ENCODE measurements at places on chromosomes 4 and X.

- DNase-seq = no peak
Observed at GRCh38 chr4:87209696-87210095, 10.7 kb downstream of the KLHL8 start.

DNA sequence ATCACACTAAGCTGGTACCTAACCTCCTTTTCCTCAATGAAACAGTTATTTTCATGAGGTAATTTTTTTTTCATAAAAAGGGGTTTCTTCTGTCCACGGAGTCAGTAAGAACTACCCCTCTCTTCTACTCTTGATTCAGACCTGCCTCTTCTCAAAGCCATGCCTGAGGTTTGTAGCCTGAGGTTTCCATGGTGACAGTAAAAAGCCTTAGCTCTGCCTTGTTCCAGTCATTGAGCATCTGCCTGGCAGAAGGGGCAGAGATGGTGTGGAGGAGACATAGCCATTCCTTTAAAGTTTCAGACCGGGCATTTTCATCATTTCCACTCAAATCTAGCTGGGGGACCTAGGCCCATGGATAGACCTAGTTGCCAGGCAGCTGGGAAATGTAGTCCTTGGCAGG is 135.5 kb downstream of the REPS2 start:
- peak; percentile 14 for DNase-seq

- DNase-seq = no peak
Observed at GRCh38 chrX:130741151-130741550, 161.9 kb downstream of the ENOX2 start.

GRCh38 chr4:138070816-138071215 is 171.3 kb downstream of the SLC7A11 start:
- DNase-seq = no peak

DNA sequence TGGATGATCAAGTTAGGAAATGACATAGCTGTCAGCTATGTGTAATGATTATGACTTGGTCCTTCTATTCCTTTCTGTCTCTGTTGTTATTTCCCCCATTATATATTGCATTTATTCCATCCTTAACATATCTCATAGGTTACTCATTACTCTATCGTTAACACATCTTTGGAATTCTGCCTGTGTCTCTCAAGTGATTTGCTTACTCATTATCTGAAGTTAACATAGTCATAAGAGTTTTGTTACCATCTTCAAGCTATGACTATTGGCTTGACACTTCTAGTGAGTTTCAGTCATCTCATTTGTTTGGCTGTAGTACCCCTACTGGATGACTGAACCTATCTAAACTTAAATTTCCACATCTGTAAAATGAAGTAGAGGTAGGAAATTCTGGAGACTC is 286.1 kb upstream of the PPP1R2C start:
- DNase-seq = no peak

GRCh38 chr4:149265645-149266044 is 550.0 kb downstream of the IQCM start:
- no peak for DNase-seq

- no peak for DNase-seq
Observed at GRCh38 chr4:152103181-152103901, 342.5 kb upstream of the GATB start.

DNA sequence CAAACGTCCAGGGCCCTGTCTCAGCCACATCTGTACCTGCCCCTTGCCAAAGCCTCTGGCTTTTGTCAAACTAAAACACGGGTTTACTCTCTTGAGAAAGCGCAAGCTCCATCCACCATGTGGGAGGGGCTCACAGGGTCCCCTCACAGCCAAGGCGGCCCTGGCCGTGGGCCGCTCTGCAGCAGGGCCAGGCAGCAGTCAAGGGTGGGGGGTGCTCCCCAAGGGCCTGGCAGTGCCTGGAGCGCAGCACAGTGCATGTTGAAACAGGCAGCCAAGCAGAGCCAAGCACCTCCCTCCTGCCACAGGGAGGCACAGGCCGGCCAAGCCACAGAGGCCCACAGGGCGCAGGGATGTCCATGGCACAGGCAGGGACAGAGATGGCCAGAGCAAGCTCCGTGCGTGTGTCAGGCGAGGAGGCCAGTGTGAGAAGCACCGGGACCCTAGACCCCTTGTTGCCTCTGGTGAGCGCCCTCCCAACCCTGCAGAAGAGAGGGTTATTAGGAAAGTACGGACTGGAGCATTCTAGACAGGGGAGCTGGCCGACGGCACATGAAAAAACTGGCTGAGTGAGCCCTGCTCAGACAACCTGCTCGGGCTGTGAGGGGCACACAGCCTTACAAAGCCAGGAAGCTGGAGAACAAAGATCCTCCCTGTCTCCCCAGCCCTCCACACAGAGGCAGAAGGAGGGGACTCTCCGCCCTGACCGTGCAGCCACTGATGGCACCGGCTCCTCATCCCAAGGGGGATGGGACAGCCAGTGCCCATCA is 39.0 kb downstream of the FAM53A start:
- DNase-seq = peak; percentile 23

GRCh38 chrX:151871244-151871643 is 41.4 kb upstream of the MAGEA4 start:
- peak; percentile 95 for DNase-seq

DNA sequence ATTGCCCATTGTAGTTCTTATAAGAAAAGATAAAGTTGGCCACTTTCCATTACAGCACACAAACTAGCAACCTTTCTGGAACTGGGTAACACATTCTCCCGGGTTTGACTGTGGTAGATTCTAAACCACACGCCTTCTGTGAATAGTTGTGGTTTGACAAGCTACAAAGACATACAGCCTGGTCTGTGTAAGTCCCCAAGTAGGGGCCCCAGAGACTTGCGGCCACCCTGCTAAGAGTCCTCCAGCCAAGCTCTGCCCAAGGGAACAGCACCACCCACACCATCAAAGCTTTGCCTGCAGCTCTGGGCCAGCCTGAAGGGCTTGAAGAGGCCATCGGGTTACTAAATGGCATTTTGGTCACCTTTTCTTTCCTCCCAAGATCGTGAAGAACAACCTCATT is 203.4 kb downstream of the MAML3 start:
- peak; percentile 68 for DNase-seq

GRCh38 chr4:42638321-42638720 is 18.6 kb downstream of the ATP8A1 start:
- no peak for DNase-seq

DNA sequence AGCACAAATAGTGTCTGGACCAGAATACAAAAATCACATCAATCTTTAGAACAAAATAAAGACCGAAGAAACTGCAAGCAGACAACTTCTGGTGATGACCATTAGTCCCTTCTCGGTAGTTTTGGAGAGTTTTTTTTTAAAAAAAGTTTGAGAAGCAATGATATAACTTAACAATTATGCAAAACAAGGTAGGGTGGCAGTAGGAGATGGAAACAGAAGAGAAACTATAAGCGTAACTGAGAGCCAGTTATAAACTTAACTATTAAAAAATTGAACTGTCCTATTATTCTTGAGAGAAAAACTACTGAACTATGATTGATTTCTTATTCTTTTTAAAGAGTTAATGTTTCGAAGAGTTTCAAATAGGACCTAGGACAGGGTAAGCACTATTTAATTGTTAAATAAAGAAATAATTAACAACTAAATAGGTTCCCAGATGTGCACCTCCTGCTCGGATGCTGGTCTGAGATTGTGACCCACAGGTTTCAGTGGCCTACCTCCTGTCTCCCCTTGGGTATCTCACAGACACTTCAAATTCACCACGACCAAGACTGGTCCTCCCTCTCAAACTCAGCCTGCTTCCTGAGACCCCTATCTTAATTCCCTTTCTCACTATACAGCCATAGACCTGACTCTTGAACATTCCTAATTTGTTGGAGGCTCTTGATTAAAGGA is 81.3 kb downstream of the LEF1 start:
- DNase-seq = no peak

- DNase-seq = no peak
Observed at GRCh38 chr4:148044912-148045352, 313.0 kb downstream of the ARHGAP10 start.

DNA sequence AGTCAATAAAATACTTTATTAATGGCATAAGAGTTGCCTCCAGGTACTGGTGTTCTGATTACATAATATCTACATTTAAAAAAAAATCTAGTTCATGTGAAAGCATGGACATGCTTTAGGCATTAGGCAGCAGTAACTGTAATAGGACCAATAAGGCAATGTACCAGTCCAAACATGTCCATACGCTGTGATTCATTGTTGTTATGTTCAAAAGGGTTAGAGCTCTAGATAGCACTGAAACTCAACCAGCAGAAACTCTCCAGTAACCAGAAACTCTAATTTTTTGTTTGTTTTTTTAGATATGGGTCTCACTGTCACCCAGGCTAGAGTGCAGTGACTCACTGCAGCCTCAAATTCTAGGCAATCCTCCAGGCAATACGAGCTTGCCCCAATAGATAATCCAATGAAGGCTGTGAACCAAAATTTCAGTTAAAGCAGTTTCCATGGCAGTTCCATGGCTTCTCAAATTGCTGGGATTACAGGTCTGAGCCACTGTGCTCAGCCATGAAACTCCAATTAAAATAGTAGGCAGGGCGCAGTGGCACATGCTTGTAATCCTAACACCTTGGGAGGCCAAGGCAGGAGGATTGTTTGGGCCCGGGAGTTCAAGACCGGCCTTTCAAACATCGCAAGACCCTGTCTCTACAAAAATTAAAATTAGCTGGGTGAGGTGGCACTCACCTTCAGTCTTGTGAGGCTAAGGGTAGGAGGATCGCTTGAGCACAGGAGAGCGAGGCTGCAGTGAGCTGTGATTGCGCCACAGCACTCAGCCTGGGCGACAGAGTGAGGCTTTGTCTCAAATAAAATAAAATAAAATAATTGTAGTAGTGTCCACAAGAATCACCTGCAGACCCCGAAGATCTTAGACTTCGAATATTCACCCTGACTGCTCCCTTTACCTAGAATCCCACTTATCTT is 36.3 kb downstream of the MGARP start:
- DNase-seq = peak; percentile 99

DNA sequence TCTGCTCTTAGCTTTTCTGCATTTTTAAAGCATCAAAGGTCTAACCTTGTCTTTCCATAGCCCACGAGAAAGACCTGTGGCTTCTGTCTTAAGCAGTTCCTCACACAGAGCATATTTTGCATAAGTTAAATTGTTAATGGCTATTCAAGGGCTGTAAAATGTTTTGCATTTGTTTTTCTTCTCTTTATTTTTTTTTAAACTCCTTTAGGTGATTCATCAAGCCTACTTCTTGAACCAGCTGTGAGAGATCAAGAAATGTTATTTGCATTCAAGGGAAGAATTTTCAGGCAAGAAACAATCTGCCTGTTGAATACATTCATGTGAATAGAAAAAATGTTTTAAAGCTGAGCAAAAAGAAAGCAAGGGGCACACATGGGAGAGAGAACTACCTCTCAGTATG is 423.8 kb upstream of the FRG1 start:
- DNase-seq = no peak

GRCh38 chrX:69741721-69742120 is 125.8 kb downstream of the EDA start:
- no peak for DNase-seq

GRCh38 chrX:38166478-38167083 is 54.1 kb downstream of the SRPX start:
- DNase-seq = peak; percentile 23

- no peak for DNase-seq
Observed at GRCh38 chr4:147123146-147123545, 177.5 kb upstream of the TTC29 start.

GRCh38 chr4:89469930-89470375 is 162.4 kb upstream of the GPRIN3 start:
- peak; percentile 89 for DNase-seq

- peak; percentile 71 for DNase-seq
Observed at GRCh38 chr4:38030023-38030422, 69.8 kb downstream of the PTTG2 start.

DNA sequence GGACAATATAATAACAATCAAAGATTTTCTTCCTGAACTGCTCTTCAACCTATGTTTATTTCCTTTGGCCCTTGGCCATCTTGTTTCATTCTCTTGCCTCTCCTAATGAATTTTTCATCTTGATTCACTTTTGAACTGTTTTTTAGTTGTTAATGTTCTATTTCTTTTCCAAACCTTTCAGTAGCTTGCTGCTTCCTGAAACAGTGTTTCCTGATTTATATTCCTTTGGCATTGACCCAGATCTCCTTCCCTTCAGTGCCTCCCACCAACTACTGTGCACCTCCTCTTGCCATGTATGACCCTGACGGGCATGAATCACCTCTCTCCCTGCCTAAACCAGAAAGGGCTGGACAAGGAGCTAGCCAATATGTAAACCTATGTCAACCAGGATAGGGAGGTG is 25.6 kb upstream of the SPP1 start:
- peak; percentile 78 for DNase-seq

GRCh38 chr4:8905773-8906667 is 34.4 kb upstream of the HMX1 start:
- no peak for DNase-seq

GRCh38 chrX:45056428-45057145 is 144.1 kb downstream of the DIPK2B start:
- DNase-seq = peak; percentile 20

- DNase-seq = no peak
Observed at GRCh38 chr4:135927651-135928050, 1604.6 kb downstream of the PCDH18 start.

DNA sequence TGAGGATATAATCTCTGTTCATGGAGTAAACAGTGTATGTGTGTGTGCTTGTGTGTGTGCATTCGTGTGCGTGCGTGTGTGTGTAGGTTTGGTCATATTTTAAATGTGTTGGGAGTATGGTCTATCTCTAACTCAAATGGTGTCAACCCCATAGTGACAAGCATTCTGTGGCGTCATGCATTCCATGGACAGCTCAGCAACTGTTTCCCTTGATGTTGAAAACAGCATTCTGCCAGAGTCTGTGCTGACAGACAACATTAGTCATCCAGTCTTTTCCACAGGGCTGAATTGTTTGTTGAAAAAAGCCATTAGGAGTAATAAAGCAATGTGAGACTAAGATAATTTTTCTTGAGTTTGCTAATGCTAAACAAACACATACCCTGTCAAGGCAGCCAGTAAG is 706.6 kb downstream of the PCDH19 start:
- no peak for DNase-seq

GRCh38 chrX:154040307-154040756 is 20.6 kb upstream of the IRAK1 start:
- DNase-seq = peak; percentile 93

- no peak for DNase-seq
Observed at GRCh38 chr4:42293967-42294813, 103.1 kb upstream of the SHISA3 start.

GRCh38 chr4:31246856-31247255 is 526.7 kb downstream of the PCDH7 start:
- DNase-seq = no peak

- no peak for DNase-seq
Observed at GRCh38 chrX:70504772-70505450, 60.3 kb downstream of the DLG3 start.

DNA sequence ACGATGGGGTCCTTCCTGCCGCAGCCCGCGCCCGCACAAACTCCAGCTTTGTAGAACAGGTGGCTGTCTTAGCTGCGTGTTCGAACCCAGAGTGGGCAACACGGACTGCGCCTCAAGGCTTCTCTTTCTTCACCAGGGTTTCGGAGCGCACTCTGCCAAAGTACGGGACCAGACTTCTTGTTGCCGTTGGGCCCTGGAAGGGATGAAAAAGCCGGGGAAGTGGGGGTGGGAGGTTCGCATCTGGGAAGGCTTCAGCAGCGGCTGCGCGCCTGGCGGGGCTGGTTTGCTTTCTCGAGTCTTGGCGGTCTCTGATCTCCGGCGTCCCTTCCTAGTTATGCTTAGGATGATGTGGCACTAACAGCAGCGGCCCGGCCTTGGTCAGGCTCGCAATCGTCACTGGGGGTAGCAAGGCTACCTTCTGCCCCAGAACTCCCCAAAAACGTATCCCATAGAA is 673 bp downstream of the PARM1 start:
- DNase-seq = no peak
